A549 treated with DMSO at 1 μM for 4 hours (cell line): ENCODE measurements at places on chromosomes 11 and 22. TPM values are rescaled to one million over a fixed set of nuclear protein-coding genes. Genes with fewer than 3 reads are reported as not detected.

Gene CNIH2
- 1.1 to 2.6 TPM (median 2.2 TPM) in 5 replicates for total RNA-seq

Gene ESAM
- total RNA-seq: 9.0 to 12.4 TPM (median 10.5 TPM) in 5 replicates

Gene GVQW3
- 0.78 to 1.4 TPM (median 1.0 TPM) in 5 replicates for total RNA-seq

Gene SGSM1
- total RNA-seq: 0.21 to 0.95 TPM (median 0.32 TPM) in 5 replicates

Gene HBG2
- not detected in 5 replicates for total RNA-seq

Gene F2
- 1.9 to 3.1 TPM (median 2.1 TPM) in 5 replicates for total RNA-seq

Gene PHOX2A
- total RNA-seq: not detected in 5 replicates

Gene GLYATL2
- total RNA-seq: not detected in 5 replicates
